Right ventricle myocardium inferior (tissue), 1 donor: ENCODE measurements at places on chromosomes 13 and 19.

- no peak for DNase-seq
Observed at GRCh38 chr19:38130399-38130798, 93.6 kb downstream of the DPF1 start.

- DNase-seq: no peak
Observed at GRCh38 chr19:18060472-18060871, 26.3 kb downstream of the IL12RB1 start.

GRCh38 chr13:23867027-23867491 lies 22.1 kb downstream of the MIPEP start:
- DNase-seq: no peak

- no peak for DNase-seq
Observed at GRCh38 chr13:101121608-101122007, 294.7 kb downstream of the NALCN start.

DNA sequence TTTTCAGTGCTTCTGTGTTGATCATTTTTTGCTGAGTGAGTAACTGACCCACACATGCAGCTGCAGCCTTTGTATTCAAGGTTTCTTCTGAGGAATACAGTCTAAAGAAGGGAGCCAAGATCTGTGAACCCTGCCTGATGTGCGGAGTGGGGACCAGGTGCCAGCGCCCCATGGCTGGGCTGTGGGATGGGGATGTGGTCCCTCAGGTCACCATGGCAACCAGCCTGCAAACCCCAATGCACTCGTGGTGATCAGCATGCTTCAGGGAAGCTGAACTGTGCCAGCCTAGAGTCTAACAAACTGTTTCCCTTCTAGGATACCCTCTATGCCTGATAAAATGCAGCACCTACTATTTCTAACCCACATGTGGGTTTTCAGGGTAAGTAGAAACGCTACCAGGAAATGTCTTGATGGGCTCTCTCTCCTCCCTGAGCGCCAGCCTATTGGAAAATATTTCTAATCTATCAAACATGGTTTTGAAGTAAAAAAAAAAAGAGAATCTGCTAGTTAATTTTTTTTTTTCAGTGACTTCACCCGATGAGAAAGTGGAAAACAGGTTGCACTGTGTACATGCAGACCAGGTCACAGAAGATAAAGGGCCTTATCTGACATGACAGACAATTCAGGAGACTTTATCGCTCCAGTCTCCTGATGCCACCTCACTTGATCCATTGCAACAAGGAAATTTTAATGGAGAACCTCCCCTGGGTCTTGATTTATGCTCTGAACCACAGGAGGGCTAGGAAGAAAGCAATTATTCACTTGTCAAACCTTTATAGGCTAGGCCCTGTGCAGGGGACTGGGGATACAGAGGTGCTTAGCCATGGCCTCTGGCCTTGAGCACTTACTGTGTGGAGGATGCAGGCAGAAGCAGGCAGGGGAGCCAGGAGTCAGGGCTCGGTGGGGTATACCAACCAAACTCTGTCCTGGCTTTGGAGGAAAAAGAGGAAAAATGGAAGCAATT lies 51.1 kb downstream of the RASL11A start:
- no peak for DNase-seq

- no peak for DNase-seq
Observed at GRCh38 chr13:46803586-46803985, 6.6 kb upstream of the ESD start.

GRCh38 chr13:66180836-66181235 lies 1049.3 kb downstream of the PCDH9 start:
- DNase-seq: no peak

- DNase-seq: no peak
Observed at GRCh38 chr13:36355632-36356031, 9.4 kb upstream of the SPART start.

DNA sequence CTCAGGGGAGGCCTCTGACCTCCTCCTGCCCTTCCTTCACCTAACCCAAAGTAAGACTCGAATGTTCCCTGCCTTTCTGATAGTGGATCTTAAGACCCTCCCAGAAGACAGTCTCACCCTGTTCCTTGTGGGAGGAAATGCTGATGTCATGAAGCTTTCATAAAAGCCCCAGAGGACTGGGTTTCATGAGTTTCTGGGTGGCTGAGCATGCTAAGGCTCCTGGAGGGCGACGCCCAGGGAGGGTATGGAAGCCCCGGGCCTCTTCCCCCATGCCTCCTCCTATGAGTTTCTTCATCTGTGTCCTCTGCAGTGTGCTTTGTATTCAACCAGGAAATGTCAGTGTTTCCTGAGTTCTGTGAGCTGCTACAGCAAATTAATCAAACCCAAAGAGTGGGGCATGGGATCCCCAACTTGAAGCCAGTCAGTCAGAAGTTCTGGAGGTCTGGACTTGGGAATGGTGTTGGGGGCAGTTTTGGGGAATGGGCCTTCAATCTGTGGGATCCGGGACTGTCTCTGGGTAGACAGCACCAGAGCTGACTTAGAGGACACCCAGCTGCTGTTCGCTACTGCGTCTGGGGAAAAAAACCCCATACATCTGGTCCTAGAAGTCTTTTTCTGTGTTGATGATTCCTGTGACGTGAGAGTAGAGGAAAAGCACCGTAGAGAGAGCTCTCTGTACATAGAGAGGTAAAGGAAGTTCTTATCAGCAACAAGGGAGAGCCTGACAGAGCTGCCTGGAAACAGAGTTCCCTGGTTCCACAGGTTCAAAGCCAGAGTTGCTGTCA lies 2.0 kb upstream of the LILRB2 start:
- no peak for DNase-seq

DNA sequence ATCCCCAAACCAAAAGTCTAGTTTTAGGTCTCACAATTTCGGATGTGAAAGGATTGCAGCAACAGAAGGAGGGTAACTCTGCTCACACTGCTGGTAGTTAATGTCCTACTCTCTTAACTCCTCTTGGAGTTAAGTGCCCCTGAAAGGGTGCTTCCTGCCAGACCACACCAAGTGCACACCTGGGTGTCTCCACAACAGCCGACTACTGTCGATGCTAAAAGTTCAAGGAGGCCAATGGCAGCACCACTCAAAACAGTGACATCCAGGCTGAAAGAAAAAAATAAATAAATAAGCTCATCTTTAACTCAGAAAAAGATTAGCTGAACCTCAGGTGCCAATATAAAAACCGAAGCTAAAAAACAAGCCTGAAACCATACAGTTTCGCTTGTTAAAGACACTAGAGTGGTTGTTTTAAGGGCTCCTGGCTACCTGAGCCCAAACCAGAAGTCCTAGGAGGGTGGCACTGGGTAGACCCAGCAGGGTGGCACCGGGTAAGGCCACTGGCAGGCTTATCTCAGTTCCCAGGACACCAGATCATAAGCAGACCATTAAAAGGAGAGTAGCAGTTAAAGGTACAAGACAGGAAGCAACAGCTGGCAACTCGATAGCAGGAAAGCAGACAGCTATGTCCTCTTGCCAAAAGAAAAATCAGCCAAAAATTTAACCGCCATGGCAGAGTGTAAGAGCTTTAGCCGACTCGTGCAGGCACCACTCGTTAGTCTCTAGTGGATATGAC lies 39.3 kb downstream of the BRD4 start:
- DNase-seq: no peak

DNA sequence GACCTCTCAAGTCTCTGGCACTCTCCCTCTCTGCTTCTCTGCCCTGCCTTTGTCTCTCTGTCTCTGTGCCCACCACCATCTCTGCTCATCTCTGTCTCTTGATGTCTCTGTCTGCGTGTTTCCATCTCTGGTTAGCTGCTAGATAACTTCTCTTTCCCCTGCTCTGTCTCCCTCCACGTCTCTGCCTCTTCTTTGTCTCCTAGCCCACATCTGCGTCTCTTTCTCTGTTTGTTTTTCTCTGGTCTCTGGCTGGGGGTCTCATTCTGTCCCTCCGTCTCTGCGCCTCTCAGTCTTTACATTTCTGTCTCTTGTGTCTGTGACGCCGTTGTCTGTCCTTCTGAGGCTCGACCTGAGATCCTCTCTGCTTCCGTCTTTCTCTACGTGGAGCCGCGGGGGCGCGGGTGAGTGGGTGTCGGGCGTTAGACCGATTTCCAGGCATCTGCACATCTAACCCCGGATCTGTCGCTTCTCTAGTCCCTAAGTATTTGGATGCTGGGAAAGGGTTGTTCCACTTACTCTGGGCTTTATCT lies 386 bp downstream of the GIPR start:
- peak; percentile 73 for DNase-seq

- DNase-seq: peak; percentile 82
Observed at GRCh38 chr19:12668932-12669269, 2.3 kb downstream of the WDR83 start.

- DNase-seq: no peak
Observed at GRCh38 chr19:41435936-41436673, 3.6 kb downstream of the DMAC2 start.

- DNase-seq: no peak
Observed at GRCh38 chr19:32901504-32902161, 32.1 kb upstream of the SLC7A9 start.

- DNase-seq: no peak
Observed at GRCh38 chr13:19069684-19070397, 111.8 kb downstream of the TUBA3C start.

DNA sequence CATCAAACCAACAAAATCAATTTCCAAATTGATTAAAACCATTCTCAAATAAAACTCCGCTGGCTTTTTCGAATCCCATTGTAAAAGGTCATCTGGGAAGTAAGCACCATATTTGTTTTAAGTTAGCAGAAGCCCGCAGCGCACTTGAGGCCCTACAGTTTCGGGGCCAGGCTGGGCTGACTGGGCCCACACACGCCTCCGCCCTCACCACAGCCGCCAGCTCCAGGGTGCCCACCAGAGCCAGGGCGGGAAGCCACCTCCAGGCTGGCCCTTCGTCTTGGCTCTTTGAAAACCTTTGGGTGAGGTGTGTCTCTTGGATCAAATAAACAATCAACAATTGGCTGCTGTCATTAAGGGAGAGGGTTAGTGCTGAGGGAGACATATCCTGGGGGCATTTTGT lies 133.3 kb downstream of the SOX1 start:
- no peak for DNase-seq
